Spinal cord (tissue), 10 donors: ENCODE measurements at places on chromosomes 7 and 10.

DNA sequence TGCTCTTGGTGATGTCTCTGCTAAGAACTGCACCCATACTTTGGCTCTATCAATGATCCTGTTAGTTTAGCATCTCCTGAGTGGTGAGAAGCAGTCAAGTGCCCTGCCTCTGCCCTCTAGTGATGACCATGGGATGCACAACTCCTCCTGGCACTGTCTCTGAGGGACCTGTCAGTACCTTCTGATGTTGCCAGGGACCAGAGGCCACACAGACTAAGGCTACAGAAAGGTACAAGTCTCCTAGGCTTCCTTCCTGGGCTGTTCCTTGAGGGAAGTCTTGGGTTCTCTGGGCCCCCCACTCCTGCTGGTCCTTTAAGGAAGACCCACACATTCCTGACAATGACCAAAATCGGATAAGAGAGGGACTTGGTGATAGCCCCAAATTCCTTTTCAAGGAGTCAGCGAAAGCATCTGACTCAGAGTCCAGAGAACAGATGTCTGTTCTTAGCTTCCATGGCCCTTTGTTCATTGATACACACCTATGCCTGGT lies 15.3 kb downstream of the NKX2-3 start:
- no peaks in the 10 kb centered on the region for H3K4me1 ChIP-seq
- H3K36me3 ChIP-seq, result no peaks in the 10 kb centered on the region
- no peak for DNase-seq
- H3K27ac ChIP-seq, result no peak overlapping the region

DNA sequence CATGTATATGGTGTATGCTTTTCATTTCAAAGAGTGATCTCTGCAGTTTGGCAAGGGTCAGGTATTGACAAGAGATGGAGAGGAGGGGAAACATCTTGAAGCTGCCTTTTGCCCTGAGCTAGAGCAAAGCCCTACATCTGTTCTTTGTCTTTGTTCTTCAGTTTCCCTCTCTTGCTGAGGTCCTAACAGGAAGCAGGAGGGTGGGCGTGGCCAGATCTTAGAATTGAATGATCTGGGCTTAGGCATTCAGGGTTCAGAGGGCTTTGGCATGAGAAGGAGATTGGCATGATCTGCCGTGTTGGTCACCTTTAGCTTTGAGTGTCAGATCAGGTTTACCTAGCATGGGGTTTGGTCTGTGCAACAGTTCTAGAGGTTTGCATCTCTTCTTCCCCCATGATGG lies 41.3 kb downstream of the LRMDA start:
- peaks cover 15% of the 10 kb centered on the region for H3K4me1 ChIP-seq
- no peak overlapping the region for H3K4me3 ChIP-seq
- no peaks in the 10 kb centered on the region for H3K27me3 ChIP-seq
- no peak overlapping the region for H3K27ac ChIP-seq

- no peak overlapping the region for H3K4me3 ChIP-seq
- no peaks in the 10 kb centered on the region for H3K27me3 ChIP-seq
- H3K27ac ChIP-seq, result peak overlapping the region; percentile 15
- peak; percentile 53 for DNase-seq
- peaks cover 18% of the 10 kb centered on the region for H3K4me1 ChIP-seq
These were observed 331.5 kb upstream of the RNF32 start for GRCh38 chr7:156309016-156309620.

GRCh38 chr10:67783606-67784294 lies 54.2 kb downstream of the DNAJC12 start:
- no peak for DNase-seq
- H3K36me3 ChIP-seq, result no peaks in the 10 kb centered on the region
- no peaks in the 10 kb centered on the region for H3K4me1 ChIP-seq
- no peak overlapping the region for H3K4me3 ChIP-seq
- no peak overlapping the region for H3K27ac ChIP-seq

- H3K27me3 ChIP-seq, result no peaks in the 10 kb centered on the region
- no peaks in the 10 kb centered on the region for H3K36me3 ChIP-seq
- DNase-seq, result no peak
- no peak overlapping the region for H3K4me3 ChIP-seq
- H3K27ac ChIP-seq, result no peak overlapping the region
These were observed 44.6 kb downstream of the CCSER2 start for GRCh38 chr10:84373000-84373399.

DNA sequence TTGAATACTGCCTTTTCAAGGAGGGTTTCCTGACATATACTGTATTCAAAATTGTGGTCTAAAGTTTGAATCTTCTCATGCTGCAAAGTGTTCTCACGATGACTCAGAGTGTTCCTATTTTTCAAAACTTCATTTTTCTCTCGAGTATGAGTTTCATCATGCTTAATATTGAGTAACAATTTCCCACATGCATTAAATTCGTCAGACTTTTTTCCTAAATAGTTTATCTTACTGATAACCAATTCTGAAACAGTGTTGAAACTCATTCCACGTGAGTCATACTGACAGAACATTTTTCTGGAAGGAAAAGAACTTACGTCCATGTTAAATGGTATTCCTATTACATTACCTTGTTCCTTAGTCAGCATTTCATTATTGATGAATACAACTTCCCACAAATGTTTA lies 44.1 kb downstream of the ZNF33B start:
- H3K4me3 ChIP-seq, result no peak overlapping the region
- no peaks in the 10 kb centered on the region for H3K36me3 ChIP-seq
- H3K4me1 ChIP-seq, result no peaks in the 10 kb centered on the region
- no peak for DNase-seq
- H3K27ac ChIP-seq, result no peak overlapping the region

GRCh38 chr7:150855046-150855445 lies 2.7 kb downstream of the AOC1 start:
- DNase-seq, result no peak
- no peak overlapping the region for H3K4me3 ChIP-seq
- H3K36me3 ChIP-seq, result peaks cover 4% of the 10 kb centered on the region
- H3K27me3 ChIP-seq, result no peaks in the 10 kb centered on the region
